ENCODE measurements at places on chromosomes 13 and 19. TPM values are rescaled to one million over a fixed set of nuclear protein-coding genes. Genes with fewer than 3 reads are reported as not detected.

- no peak for DNase-seq
These were observed 364.0 kb downstream of the KCTD12 start for GRCh38 chr13:76522083-76522755.

Gene KIRREL2
- polyA plus RNA-seq, result not detected

- no peak for DNase-seq
These were observed at the start of gene CYP2B6 for GRCh38 chr19:40990972-40991381. Gene CYP2B6, plus strand, starts transcription at chr19:40991282. Its CDS starts 24 bp downstream, at chr19:40991306.

- DNase-seq, result no peak
These were observed 29.7 kb upstream of the KL start for GRCh38 chr13:32986552-32986951.

- DNase-seq, result no peak
These were observed 19.0 kb downstream of the AKT2 start for GRCh38 chr19:40266119-40266518.

GRCh38 chr13:91111476-91112200 lies 235.8 kb upstream of the MIR17HG start:
- no peak for DNase-seq

Data from endothelial cell of umbilical vein (primary cell).